ENCODE measurements at places on chromosomes 4 and X.

DNA sequence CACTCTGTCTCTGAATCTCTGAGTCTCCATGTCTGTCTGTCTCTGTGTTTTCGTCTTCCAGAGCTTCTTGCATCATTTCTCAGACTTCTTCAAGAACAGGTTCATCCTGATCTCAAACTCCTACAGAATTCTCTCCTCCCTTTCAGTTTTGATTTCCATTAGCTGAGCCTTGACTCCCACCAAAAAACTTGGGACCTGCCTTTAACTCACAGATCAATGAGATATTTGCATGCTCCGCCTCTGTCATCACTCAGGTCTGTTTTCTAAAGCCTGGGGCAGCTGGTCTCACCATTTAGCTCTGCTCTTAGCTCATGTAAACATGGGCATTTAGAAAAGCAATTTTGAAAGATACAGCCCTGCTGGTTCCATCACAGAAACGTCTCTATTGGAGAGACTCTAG is 8.6 kb downstream of the DAPP1 start:
- no peak for DNase-seq

GRCh38 chrX:118164138-118164537 is 47.5 kb upstream of the KLHL13 start:
- peak; percentile 13 for DNase-seq

GRCh38 chr4:56698329-56698728 is 17.2 kb upstream of the HOPX start:
- peak; percentile 53 for DNase-seq

GRCh38 chrX:101176439-101176838 is 43.1 kb upstream of the DRP2 start:
- no peak for DNase-seq

GRCh38 chr4:15469402-15470127 is at the start of gene CC2D2A:
Gene CC2D2A (plus strand): TSS chr4:15469882. CDS start chr4:15475933, 6,051 bp downstream.
- peak; percentile 64 for DNase-seq

DNA sequence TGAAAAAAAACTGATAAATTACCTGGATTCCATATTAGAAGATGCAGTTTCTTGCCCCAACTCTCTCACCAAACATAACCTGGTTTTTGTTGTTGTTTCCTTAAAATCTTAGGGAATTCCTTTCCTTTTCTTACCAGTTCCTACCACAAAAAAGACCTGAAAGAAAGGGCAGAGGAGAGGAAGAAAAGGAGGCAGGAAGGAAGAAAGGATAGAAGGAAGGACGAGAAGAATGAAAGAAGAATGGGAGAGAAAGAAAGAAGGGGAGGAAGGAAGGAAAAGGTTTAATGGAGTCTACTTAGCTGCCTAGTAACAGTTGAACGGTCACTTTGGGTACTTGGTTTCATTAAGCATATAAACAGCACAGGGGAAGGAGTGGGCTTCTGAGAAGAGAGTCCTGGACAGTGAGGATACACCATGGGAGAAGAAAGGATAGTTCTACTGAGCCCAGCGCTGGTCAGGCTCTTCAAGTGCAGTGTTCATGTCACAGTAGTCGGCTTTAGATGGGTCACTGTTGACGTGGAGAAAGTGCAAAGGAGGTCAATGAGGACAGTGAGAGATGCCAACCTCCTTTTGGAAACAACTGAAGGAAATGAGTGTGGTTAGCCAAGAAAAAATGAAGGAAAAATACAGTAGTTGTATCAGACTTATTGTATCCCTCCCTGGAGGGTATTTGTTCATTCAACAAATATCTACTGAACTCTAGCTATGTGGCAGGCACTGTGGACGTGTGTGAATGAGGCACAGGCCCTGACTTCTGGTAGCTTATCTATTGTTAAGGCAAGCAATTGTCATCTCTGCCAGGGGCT is 1.1 kb upstream of the CHIC2 start:
- no peak for DNase-seq

GRCh38 chr4:101938836-101939235 is 148.3 kb downstream of the BANK1 start:
- DNase-seq = no peak

DNA sequence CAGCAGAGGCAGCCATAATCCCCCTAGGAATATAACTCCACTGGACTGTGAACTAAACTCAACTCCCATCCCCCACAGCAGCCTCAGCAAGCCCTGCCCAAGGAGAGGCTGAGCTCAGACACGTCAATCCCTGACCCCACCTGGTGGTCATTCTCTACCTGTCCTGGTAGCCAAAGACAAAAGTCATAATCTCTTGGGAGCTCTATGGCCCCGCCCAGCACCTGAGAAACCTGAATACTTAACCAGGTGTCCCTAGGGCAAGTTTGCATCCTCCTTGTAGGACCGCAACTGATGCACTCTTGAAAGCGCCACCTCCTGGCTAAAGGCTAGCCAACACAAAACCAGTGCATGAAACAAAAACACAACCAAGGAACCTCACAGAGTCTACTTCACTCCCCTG is 18.4 kb downstream of the CT47B1 start:
- no peak for DNase-seq

DNA sequence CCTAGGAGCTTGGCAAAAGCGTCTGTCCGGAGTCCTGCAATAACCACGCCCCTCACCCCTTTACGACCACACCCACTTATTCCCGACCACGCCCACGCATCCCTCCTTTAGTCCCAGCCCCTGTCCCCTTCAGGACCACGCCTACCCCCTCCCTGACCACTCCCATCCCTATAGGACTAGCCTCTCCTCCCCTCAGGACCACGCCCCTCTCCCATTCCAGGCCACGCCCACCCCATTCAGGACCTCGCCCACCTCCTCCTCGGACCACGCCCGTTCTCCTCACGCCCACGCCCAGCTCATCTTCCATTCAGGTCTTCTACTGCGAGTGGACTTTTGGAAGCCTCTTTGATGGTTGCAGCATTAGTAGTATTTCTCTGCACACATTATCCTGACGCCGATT is 131.2 kb upstream of the STX18 start:
- peak; percentile 28 for DNase-seq

DNA sequence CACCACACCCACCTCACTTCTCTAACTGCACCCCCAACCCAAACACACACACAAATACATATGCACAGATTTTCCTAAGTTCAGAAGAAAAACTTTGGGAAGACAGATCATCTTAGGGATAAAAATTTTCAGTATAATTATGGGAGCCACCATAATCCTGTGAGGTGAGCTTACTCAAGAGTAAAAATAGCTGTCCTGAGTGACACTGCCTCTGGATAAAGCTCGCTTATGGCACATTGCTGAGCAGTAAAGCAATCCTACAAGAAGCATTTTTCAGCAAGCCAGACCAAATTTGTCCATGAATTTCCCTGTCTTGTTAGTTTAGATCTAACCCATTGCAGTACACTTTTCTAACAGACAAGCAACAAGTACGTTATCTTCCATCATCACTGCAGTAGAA is 83.8 kb downstream of the INPP4B start:
- DNase-seq = no peak

DNA sequence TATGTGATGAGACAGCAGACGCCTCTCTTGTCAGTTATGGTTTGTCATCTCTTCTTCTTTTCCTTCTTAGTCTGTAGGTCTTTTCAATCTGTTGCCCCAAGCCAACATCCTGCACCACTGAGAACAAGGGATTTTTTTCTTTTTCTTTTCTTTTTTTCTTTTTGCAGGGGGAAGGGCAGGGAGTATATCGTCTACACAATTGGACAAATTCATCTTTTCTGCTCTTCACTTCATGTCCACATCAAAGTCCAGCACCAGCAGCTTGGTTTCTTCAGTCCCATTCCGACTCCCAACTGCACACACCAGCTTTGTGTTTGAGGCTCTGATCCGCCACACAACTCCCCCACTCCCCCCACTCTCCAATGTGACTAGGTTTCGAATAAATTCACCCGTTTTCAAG is 213.2 kb downstream of the FBXW7 start:
- DNase-seq = no peak

GRCh38 chr4:99885063-99885664 is 9.1 kb downstream of the LAMTOR3 start:
- DNase-seq = no peak

- no peak for DNase-seq
Observed at GRCh38 chr4:171721937-171722336, 91.3 kb upstream of the GALNTL6 start.

GRCh38 chrX:7179446-7179845 is 31.5 kb upstream of the PUDP start:
- DNase-seq = no peak

DNA sequence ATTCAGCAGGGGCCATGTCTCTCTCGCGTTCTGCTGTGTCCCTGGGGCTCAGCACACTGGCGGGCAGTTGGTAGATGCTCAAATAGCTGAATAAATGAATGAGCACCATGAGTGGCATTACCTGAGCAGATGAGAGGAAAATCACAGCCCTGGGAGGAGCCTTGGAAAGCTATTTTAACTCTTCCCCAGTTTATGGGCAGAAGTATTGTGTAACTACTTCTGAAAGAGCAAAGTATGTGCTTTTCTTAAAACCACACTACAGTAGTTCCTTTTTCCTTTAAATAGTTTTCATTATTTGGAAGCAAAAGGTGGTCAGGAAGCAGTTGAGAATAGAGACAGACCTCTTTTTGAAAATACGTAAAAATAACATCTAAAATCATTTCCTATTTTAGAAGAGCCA is 3.0 kb upstream of the PLAC1 start:
- DNase-seq = no peak

DNA sequence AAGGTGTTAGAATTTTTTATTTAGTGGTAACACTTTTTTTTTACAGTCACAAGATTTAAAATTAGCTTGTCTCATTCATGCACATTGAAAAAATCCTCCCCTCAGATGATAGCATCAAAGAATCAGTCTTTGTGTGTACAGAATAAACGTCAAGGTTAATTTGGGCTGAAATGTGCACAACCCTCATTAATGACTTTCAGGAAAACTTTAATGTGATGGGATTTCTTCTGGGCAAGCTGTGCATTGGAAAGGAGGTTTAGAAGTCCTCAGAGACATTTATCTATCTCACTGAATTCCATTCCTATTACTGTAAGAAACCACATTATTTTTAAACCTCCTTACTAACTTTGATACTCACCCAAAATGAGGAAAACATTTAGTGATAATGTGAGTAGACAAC is 88.2 kb upstream of the TECRL start:
- DNase-seq = no peak

- DNase-seq = no peak
Observed at GRCh38 chr4:41396214-41396613, 139.5 kb downstream of the UCHL1 start.

DNA sequence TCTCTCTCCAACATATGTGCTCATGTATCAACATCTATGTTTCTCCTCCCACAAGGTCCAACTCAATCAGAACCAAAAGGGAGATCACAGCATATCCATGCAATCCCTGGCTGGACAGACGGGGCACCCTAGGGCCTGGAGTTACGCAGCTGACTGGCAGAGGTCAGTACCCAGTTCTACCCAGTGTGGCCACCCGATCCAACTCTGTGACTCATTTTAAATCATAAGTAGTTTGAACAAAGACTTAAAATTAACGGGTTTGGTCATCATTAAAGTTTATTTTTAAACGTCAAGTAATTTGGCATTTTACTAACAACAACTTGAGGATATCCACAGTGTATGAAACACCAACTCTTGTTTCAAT is 59.5 kb downstream of the APBB2 start:
- DNase-seq = no peak

All from AG08396 (cell line).